Dorsolateral prefrontal cortex (tissue), 122 donors: ENCODE measurements at places on chromosomes 11 and 22. TPM values are rescaled to one million over a fixed set of nuclear protein-coding genes. Genes with fewer than 3 reads are reported as not detected.

KCTD21 gene
- 15.5 TPM for total RNA-seq

GSTT2 gene
- total RNA-seq = not detected

A4GALT gene
- 16.3 TPM for total RNA-seq

SMIM35 gene
- not detected for total RNA-seq

ZFTA gene
- total RNA-seq = 27.2 TPM
